Smooth muscle cell of the umbilical artery (primary cell): ENCODE measurements at places on chromosomes 6 and 20. TPM values are rescaled to one million over a fixed set of nuclear protein-coding genes. Genes with fewer than 3 reads are reported as not detected.

LRRC73 gene
- 0.30 and 0.46 TPM in 2 replicates for total RNA-seq

ANKEF1 gene
- 2.7 and 3.5 TPM in 2 replicates for total RNA-seq

RAET1G gene
- total RNA-seq = 0.55 and 1.8 TPM in 2 replicates

ARFGEF3 gene
- 0.59 and 1.1 TPM in 2 replicates for total RNA-seq

WFDC5 gene
- total RNA-seq = not detected in 2 replicates

RCAN2 gene
- 0.05 TPM in 1 of 2 replicates, not detected in the other for total RNA-seq

PLG gene
- total RNA-seq = not detected in 2 replicates

ME1 gene
- total RNA-seq = 43.7 and 48.9 TPM in 2 replicates

MUC22 gene
- not detected in 2 replicates for total RNA-seq

REM1 gene
- not detected in 2 replicates for total RNA-seq

SLC4A11 gene
- total RNA-seq = 1.2 and 1.9 TPM in 2 replicates

ZFP57 gene
- 0.69 TPM in 1 of 2 replicates, not detected in the other for total RNA-seq

OR2H2 gene
- total RNA-seq = not detected in 2 replicates

PDSS2 gene
- 11.6 and 14.9 TPM in 2 replicates for total RNA-seq

NKX2-4 gene
- not detected in 2 replicates for total RNA-seq
